ENCODE measurements at places on chromosomes 3 and 15. TPM values are rescaled to one million over a fixed set of nuclear protein-coding genes. Genes with fewer than 3 reads are reported as not detected.

DNA sequence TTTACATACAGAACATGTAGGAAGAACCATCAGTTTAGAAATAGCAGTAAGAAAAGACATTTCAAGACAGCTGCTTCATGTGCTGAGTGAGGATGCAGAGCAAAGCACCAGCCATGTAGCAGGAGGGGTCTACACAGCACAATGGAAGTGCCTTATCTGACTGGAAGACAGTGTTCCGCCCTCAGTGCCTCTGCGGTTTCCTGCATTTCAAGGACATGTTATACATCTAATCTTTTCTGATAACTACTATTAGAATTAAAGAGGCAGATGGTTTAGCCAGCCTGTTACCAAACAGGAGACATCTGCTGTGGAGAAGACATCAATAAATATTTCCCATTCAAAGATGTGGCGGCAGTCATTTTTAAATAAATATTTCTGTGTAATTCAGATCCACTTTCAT is 10.6 kb downstream of the LSG1 start:
- DNase-seq: no peak

GRCh38 chr3:184145111-184145524 is 10.0 kb downstream of the EIF2B5 start:
- DNase-seq: peak; percentile 36

- DNase-seq: no peak
These were observed 411.3 kb downstream of the GRM7 start for GRCh38 chr3:7272203-7272602.

DNA sequence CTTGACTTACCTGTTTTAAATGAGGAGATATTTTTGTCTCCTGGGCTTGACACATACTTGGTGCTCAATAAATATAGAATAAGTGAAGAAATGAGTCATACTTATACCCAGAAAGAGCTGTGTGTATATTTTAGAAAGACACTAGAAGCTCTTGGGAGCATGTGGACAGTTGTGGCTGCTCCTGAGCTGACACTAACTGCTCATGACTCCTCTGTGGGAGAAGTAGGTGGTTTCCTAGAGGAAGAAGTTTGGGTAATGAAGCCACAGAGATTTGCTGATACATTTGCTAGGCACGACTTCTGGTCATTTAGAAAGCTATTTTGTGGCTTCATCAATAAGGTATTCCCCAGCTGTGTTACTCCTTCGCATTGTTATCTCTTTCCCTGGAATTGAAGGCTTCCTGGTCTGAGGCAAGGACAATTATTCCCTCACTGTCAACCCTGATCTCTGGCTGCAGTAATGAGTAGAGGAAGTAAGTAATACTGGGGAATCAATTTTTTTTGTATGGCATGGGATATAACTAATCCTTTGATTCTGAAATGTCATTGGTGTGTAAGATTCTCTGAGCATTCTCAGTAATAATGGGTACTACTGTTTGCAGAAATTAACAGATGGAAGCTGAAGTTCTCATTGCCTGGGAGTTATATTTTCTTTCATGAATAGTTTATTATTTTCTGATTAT is 79.6 kb upstream of the DCBLD2 start:
- no peak for DNase-seq

- DNase-seq: no peak
These were observed 55.8 kb downstream of the DAPK2 start for GRCh38 chr15:63990454-63990853.

- DNase-seq: peak; percentile 59
These were observed 228.7 kb downstream of the SLCO3A1 start for GRCh38 chr15:92082006-92082843.

- peak; percentile 99 for DNase-seq
These were observed at the start of gene ZBTB11 for GRCh38 chr3:101676765-101677435. Gene ZBTB11, minus strand, starts transcription at chr3:101677132. Its CDS starts 218 bp downstream, at chr3:101676914.

- DNase-seq: no peak
These were observed 59.5 kb downstream of the ZNF609 start for GRCh38 chr15:64519897-64520296.

DNA sequence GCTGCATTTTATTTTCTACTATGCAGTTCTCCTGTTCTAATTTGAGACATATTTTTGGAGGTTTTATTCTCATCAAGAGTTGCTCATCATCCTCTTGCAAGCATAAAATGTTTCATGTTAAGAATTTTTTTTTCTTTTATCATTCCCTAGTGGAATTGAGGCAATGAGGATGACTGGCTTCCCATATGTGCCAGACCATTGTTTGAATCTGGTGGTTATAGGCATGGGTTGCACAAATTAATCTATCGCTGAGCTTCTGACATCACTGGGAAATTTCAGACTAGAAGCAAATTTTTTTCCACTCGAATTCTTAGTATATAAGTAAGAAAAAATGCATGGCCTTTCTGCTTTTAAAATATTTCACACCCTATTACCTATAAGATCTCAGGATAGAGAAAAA is 279.1 kb upstream of the PLSCR5 start:
- DNase-seq: no peak

GRCh38 chr3:183259087-183259486 is 6.0 kb downstream of the B3GNT5 start:
- no peak for DNase-seq

DNA sequence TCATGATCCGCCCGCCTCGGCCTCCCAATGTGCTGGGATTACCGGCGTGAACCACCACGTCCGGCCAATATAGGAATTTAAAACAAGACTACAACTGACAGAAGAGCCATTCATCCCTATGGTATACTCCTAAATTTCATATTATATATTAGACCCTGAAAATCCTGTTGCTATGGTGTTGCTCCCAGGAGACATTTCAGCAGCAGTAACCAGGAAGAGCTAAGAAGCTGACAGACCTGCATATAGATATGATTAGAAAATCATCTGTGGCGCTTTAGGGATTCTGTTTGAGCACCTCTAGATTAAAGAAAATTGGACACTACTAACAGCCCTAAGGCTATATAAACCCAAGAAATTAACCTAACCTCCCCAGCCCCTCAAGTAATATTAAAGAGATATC is 38.8 kb downstream of the TBL1XR1 start:
- DNase-seq: no peak

GRCh38 chr3:47019201-47019600 is 39.7 kb downstream of the NBEAL2 start:
- DNase-seq: no peak

GRCh38 chr3:162670181-162670580 is 1173.6 kb downstream of the OTOL1 start:
- DNase-seq: no peak

GRCh38 chr15:59217876-59218498 is 11.3 kb downstream of the LDHAL6B start:
- no peak for DNase-seq

GRCh38 chr15:89167267-89168176 is 53.9 kb downstream of the RLBP1 start:
- DNase-seq: no peak

DNA sequence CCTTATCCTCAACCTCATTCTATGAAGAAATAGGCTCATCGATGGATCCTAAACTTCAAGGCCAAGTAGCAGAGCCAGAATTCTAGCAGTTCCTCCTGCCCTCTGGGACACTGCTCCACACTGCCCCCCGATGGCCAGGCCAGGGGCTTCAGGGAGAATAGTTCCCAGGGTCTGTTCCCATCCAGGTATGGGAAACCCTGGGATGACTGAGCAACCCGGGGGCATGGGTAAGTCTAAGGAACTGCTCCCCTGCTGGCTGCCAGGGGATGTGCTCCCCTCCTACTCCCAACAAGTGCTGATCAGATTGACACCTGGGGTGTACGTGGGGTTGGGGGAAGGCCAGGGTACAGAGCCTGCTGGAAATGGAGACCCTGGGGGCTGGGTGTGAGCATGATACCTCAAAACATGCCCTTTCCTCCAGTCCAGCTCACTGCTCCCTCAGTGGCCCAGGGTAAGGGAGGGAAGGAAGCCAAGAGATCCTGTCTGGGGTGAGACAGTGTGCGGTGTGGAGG is 7.6 kb downstream of the ULK3 start:
- peak; percentile 69 for DNase-seq

GRCh38 chr3:44106756-44107155 is 134.9 kb upstream of the TOPAZ1 start:
- DNase-seq: no peak

- no peak for DNase-seq
These were observed 200.0 kb downstream of the ZNF385D start for GRCh38 chr3:21551019-21551418.

DNA sequence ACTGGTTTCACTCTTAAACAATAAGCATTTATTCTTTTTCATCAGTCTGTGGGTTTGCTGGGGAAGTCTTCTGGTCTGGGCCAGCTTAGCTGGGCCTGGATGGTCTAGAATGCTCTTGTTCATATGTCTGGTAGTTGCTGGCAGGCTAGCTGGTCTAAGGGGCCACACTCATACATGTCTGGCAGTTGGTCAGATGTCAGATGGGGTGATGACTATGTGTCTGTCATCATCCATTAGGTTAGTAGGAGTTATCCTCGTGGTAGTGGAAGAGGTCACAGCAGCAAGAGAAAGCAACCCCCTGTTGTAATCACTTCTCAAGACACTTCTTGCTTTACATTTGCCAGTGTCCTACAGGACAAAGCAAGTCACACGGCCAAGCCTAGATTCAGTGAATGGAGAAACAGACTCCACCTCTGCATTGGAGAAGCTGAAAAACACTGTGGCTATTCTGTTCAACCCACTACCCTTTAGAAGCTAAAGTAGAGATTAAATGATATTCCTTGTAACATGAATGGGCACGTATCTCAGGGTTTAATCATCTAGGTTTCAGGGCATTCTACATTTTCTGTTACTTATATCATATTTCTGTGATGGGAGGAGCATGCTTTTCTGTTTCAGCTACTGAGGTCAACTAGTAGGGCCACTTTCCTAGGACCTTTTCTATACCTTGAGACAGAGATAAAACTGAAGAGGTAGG is 5.5 kb upstream of the ARID3B start:
- no peak for DNase-seq

DNA sequence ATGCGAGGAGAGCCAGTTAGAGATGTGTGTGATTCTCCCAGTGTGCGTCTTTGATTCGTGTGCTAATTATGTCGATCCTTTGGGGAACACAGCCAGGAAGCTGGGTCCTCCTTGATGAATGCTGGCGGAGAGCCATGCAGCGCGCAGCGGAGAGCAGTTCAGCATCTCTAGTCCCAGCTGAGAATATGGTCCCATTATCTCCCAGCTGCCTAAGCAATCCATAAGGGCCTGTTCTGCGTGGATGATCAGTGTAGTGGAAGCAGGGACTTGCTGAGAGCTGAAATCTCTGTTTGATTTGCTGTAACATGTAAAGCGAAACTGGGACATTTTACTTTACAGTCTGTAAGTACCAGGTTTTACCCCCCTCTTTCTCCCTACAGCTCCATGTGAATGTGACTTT is 412.7 kb downstream of the CNTN4 start:
- peak; percentile 33 for DNase-seq

DNA sequence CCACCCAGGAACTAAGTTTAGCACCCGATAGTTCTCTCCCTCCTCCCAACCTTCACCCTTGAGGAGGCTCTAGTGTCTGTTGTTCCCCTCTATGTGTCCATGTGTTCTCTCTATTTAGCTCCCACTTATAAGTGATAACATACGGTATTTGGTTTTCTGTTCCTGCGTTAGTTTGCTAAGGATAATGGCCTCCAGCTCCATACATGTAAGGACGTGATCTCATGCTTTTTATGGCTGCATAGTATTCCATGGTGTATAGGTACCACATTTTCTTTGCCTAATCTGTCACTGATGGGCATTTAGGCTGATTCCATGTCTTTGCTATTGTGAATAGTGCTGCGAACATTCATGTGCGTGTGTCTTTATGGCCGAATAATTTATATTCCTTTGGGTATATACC is 66.9 kb upstream of the TRA2B start:
- DNase-seq: no peak

DNA sequence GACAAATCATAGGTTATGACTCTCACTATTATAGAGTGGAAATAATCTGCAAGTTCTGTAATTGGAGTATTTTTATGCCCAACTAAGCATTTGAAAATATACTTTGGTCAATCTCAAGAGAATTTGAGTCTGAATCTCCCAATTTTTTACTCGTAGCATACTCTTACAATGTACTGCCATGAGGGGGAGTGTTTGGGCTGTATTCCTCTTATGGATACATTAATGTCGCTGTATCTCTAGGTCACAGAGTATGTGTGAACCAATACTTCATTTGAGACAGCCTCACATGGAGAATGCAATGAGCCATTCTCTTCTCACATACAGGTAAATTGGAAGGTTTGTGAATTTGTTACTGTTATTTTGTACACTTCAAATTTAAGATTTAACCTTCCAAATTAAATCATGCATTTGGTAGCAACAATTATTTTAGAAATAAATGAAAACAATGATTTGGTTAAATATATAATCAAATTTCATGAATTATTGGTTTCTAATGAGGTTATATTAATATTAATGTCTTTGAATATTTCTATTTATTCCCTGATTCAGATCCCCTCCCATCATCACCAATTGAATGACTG is 5.5 kb upstream of the CD200 start:
- DNase-seq: no peak

DNA sequence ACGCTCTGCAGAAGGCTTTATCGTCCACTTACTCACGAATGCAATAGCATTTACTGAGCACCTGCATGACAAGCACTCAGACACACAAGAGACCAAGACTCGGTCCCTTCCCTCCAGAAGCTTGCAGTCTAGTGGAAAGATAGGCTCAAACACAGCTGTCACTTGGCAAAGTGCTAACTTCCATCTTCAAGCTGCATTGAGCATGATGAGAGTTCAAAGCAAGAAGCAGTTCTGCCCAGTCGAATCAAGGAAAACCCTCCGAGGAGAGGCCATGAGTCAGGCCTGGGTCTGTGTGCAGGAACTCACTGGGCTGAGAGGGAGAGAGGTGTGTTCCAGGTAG is 51.5 kb downstream of the C3orf20 start:
- DNase-seq: peak; percentile 14

DNA sequence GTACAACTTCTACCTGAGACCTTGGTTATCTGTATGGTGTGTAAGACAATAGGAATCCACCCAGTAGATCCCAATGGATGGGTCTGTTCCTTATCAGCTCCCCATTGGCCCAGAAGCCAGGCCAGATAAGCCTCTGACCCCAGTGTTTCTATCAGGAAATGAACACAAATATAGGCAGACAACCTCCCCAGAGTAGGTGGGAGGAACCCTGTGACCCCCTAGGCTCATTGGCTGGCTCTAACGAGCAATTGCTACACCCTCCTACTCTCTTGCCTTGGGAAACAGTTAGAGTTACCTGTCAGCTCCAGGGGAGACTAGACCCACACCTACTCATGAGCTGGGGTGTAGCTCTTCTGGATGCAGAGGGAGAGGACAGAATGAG is 299.9 kb downstream of the UACA start:
- DNase-seq: no peak

ZPLD1 gene
- polyA plus RNA-seq: 0.04 TPM

ENTPD3 gene
- 0.25 TPM for polyA plus RNA-seq

CHL1 gene
- 2.3 TPM for polyA plus RNA-seq

ASB14 gene
- 0.01 TPM for polyA plus RNA-seq

ST8SIA2 gene
- polyA plus RNA-seq: 1.2 TPM

FETUB gene
- not detected for polyA plus RNA-seq

FGF12 gene
- 406 TPM for polyA plus RNA-seq

ITGA11 gene
- polyA plus RNA-seq: 1.4 TPM

GOLGA6A gene
- polyA plus RNA-seq: not detected

ULK3 gene
- polyA plus RNA-seq: 22.5 TPM

ROBO2 gene
- 0.10 TPM for polyA plus RNA-seq

ZKSCAN7 gene
- 1.2 TPM for polyA plus RNA-seq

CFAP44 gene
- 4.9 TPM for polyA plus RNA-seq

Measured in heart right ventricle (tissue), 16 donors.